ENCODE measurements at places on chromosomes 7 and 10.

GRCh38 chr7:113917840-113918239 is 969 bp downstream of the PPP1R3A start:
- no peak for DNase-seq

- no peak for DNase-seq
These were observed 119.0 kb downstream of the ZFAND4 start for GRCh38 chr10:45553613-45554012.

GRCh38 chr10:123074215-123074614 is 61.6 kb upstream of the HMX3 start:
- no peak for DNase-seq

GRCh38 chr7:16421333-16422102 is at the start of gene CRPPA:
TSS of gene CRPPA (minus strand) at chr7:16421538. CDS start at chr7:16421322, 216 bp downstream.
- peak; percentile 29 for DNase-seq

GRCh38 chr7:113371416-113372043 is 253.2 kb upstream of the SMIM30 start:
- no peak for DNase-seq

DNA sequence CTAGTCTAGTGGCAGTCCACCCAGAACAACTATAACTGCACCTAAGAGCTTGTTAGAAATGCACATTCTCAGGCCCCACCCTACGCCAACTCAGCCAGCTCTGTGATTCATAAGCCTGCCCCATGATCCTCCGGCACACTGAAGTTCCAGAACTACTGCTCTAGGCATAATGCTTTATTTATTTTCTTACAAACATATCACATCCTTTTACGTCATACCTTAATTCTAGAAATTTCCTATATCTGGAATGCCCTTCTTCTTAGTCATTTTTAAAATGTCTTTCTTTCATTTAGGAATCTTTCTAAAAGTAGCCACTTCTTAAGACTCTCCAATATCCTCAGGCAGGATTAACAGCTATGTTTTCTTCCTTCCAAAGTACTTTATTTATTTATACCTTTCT is 480.1 kb downstream of the INHBA start:
- DNase-seq: no peak

DNA sequence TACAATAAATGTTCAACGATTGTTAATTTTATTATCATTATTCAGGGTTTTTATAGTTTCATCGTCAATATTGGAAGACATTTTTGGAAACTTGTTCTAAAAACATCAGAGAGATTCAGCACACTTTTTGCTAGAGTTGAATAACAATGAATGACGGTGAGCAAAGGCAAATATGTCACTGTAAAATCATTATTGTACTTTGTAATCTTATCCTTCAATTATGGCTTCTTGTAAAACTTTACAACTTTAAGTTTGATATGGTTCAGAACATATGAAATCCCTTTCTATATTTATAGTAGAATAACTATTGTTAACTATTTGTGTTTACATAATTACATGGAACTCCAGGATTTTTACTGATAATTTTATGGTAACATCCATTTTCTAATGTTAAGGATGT is 167.8 kb upstream of the SEMA3A start:
- DNase-seq: no peak

DNA sequence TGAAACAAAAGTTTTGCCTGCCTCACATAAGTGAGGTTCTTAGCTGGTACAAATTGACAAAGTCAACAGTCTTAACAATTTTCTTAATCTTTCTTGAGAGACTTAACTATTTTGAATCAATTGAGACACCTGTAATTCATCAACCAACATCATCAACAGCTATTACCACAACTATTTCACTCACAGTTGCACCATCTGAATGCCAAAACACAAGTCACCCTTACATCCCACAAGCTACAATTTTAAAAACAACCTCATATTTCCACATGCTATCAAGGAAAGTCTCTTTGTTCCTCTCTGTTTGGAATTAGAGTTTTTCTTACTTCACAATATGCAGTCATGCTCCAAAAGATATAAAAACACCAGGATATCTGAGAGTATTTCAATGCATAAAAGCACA is 4.9 kb downstream of the SMURF1 start:
- DNase-seq: no peak

DNA sequence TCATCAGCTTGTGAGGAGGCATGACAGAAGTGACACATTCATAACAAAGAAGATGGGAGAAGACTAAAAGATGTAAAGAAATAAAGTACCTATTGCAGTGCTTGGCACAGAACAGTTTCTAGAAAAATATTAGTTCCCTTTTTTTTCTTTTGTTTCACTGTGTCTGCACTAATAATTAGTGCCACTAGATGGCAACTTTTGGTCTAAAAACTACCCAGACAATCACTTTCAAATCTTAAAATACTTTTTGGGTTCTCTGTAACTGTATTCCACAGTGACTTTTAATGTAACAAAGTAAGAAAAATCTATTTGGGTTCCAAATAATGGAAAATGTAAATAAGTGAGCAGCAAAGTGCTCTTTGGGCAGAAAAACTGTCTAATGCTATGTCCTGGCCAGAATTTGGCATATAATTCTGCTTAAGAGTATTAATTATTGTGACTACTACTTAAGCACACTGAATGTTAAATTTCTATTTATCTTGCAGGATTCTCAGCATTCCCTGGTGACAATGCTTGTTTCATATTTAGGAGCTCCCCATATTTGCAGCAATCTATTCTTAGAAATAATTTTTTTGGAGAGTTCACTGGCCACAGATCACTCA is 134.8 kb upstream of the KIF5B start:
- peak; percentile 50 for DNase-seq

DNA sequence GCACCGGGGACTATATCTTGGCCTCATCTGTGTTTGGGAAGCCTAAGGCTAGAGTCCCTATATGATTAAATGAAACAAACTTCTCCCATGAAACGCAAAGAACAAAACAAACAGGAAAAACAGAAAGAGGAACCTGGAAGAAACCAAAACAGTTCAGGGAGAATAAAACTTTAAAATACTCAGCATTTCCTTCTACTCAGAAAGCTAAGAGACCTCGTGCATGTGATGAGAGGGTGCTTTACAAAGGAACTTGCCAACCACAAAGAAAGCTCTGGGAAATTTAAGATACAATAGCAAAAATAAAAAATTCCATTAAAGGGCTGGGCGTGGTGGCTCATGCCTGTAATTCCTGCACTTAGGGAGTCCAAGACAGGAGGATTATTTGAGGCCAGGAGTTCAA is 6.9 kb downstream of the PILRA start:
- DNase-seq: no peak

DNA sequence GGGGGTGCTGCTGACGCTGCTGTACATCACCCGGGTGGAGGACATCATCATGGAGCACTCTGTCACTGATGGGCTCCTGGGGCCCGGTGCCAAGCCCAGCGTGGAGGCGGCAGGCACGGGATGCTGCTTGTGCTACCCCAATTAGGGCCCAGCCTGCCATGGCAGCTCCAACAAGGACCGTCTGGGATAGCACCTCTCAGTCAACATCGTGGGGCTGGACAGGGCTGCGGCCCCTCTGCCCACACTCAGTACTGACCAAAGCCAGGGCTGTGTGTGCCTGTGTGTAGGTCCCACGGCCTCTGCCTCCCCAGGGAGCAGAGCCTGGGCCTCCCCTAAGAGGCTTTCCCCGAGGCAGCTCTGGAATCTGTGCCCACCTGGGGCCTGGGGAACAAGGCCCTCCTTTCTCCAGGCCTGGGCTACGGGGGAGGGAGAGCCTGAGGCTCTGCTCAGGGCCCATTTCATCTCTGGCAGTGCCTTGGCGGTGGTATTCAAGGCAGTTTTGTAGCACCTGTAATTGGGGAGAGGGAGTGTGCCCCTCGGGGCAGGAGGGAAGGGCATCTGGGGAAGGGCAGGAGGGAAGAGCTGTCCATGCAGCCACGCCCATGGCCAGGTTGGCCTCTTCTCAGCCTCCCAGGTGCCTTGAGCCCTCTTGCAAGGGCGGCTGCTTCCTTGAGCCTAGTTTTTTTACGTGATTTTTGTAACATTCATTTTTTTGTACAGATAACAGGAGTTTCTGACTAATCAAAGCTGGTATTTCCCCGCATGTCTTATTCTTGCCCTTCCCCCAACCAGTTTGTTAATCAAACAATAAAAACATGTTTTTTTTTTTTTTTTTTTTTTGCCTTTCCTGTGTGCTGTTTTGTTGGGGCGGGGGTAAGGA is 55.8 kb downstream of the TSPAN15 start:
- no peak for DNase-seq

GRCh38 chr7:27459731-27460053 is 203.0 kb downstream of the HIBADH start:
- no peak for DNase-seq

DNA sequence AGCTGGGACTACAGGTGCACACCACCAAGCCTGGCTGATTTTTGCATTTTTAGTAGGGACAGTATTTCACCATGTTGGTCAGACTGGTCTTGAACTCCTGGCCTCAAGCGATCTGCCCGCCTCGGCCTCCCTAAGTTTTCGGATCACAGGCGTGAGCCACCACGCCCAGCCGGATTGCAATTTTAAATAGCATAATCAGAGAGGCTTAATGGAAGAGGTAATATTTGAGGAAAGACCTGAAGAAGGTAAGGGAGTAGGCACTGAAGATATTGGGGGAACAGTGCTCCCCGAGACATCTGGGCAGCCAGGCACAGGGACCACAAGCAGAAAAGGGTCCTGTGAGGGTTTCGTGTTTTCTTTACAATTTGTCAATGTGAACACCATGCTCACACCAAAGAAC is 61.4 kb upstream of the USP6NL start:
- no peak for DNase-seq

DNA sequence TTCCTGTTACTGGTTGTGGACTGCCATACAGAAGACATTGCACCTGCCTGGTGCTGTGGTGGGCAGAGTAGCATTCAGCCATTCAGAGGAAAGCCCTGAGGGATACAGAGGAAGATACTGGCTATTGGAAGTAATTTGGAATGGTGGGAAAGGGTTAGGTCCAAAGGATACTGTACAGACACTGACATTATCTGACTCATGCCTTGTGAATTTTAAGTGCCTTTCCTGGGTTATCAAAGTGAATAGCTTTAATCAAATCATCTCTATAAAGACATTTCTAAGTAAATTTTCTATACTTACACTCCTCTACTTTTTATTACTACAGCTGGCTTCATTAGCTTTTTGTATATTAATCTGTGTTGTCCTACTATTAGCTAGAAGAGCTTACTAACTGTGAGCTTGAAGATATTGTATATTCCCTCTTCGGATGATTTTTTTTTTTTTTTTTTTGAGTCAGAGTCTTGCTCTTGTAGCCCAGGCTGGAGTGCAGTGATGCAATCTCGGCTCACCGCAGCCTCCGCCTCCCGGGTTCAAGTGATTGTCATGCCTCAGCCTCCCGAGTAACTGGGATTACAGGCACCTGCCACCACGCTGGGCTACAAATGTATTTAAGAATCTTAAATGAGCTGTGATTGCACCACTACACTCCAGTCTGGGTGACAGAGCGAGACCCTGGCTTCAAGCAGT is 186.5 kb downstream of the ADK start:
- DNase-seq: no peak

DNA sequence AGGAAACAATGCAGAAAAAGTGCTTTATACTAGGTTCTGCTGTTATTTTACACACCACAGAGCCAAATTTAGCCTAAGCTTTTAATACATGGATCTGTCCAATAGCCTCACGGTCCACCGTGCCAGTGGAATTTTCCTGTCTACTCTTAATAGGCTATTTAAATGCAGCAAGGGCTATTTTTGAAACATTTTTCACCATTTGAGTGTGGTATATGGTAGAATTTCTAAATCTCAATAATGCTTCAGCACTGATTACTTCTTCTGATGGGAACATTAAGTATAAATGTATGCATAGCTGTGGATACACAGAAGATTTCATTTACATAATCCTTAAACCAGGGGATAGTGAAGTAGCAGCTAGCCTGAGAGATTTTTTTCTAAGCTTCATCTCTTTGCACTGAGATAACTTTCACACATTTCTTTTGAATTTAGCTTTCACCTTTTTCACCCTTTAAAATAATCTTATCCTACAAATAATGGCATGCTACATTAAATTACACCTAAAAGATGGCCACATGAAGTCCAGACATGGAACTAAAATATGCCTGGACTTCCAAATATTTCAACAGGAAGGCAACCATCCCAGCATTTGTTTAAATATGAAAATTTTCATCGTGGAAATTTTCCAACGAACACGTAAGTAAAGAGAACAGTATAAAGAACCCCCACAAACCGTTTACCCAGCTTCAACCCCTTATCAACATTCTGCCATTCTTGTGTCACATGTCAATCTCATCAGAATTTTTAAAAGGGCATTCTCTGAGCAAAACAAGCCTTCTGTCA is 45.4 kb downstream of the AMPH start:
- no peak for DNase-seq

DNA sequence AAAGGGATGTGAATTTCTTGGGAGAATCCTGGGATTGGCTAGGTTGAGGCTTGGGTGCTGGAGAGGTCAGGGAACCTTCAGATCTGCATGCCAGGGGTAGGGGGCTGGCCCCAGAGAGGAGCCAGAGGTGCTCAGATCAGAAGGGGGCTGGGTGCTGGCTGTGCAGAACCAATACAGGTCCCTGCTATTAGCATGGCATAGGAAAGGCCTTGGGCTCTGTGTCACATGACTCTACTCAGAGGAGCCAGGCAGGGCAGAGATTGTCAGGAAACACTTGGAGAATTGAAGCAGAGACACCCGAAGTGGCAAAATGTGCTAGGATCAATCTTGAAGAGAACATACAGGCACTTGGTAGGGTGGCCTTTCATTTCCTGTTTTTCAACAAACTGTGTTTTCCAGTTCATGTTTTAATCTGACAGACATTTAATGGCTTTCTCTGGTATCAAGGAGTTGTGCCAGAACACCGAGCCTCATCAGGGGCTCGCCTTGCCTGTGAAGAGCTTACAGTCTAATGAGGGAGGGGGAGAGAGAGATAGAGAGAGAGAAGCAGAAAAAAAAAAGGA is 498.9 kb downstream of the RPS24 start:
- no peak for DNase-seq

GRCh38 chr10:114649217-114649903 is 8.7 kb downstream of the ABLIM1 start:
- no peak for DNase-seq

DNA sequence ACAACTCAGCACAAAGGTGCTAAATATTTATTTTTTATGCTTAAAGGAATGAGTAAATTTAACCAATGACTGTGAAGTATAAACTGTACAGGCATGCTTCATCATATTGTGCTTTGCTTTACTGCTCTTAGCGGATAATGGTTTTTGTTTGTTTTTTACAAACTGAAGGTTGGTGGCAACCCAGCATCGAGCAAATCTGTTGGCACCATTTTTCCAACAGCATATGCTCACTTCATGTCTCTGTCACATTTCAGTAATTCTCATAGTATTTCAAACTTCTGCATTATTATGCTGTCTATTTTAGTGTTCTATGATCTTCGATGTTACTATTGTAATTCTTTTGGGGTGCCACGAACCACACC is 22.8 kb downstream of the BRAF start:
- DNase-seq: no peak

All from activated CD4-positive, alpha-beta T cell treated with anti-CD3 and anti-CD28 coated beads, Interleukin-10, Interleukin-2, amounts not matched to agents 100 ng/mL and 50 ng/mL, durations not matched to agents 16 hours and 8 hours (primary cell).